ENCODE measurements at places on chromosomes 12 and 14.
A peak's percentile ranks its signal among the peaks of the same experiment; 100 is the strongest.

DNA sequence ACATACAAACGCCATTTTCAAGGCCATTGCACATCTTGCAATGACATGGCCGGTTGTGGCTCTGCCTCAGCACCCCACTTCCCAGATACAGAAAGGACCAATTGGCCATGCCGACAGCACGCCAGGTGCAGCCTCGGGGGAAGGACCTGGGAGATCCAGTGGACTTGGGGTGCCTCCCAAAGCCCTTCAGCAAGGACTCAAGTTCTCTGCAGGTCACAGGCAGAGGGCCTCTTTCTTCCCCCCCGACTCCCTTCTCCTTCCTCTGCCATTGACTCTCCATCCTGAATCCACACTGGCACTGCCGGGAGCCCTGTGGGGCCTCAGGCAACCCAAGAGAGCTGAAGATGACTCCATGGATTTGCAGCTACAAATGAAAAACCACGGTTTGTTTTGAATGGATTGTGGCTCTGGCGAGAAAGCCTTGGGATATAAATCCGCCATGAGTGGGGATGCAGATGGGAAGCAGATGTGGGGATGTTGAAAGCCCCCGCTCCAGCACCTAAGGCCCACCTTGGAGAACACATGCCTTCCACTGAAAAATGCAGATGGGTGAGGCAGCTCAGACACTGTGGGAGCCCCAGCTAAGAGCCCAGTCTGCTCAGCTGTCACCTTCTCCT, 35.1 kb upstream of the LTBP2 start:
- DNase-seq = no peak

- no peak for DNase-seq
Measured at GRCh38 chr12:45338272-45338671, 122.4 kb downstream of the ANO6 start.

DNA sequence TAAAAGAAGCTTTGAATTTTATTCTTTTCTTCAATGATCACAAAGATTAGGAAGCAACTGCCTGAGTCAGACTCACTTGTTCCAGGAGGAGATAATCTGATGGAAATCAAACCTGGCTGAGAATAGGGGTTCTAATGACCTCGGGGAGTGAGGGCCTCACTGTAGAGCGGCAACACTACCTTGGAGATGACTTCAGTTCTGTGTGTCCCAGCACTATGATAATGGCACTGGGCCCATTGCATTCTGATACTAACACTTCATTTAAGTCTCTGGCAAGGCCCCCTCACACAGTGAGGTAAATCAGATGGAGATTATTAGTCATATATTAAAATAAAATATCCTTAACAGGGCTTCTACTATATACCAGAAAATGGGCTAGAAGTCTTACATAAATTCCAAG, 233.3 kb upstream of the EGLN3 start:
- DNase-seq = no peak

GRCh38 chr12:32034045-32034444, 72.6 kb upstream of the BICD1 start:
- no peak for DNase-seq

DNA sequence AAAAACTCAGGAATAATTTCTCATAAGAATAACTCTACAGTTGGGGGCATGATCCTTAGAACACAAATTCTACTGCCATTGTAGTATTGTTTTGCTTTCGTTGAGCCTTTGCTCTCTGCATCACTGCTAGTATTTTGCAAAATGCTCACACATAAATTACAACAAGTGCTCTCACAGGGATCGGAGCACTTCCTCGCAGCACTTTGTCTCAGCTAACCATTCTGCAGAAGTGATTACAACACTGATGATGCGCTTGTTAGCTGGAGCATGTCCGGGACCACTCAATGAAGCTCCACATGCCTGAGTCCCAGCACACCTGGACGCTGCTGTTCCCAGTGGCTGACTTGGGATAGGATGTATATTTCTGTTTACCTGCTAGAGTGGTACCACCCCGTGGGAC, 31.6 kb downstream of the MOAP1 start:
- DNase-seq = no peak

DNA sequence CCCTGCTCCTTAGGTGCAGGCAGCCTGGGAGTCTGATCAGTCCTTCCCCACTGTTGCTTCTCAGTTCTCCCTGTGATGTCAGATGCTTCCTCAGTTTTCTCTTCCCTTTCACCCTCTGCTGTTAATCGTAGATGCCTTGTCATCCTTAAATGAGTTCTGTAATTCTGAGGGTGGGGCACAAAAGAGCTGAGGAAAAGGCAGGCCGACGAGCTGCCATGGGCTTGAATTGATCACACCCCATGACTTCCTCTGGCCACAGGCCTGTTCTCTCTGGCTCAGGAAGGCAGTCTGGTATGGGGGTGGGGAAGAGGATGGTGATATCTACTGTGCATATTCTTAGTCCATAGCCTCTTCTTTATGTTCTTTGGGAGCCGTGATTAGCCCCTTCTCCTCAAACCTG, 5.2 kb upstream of the AP1G2 start:
- DNase-seq = no peak

DNA sequence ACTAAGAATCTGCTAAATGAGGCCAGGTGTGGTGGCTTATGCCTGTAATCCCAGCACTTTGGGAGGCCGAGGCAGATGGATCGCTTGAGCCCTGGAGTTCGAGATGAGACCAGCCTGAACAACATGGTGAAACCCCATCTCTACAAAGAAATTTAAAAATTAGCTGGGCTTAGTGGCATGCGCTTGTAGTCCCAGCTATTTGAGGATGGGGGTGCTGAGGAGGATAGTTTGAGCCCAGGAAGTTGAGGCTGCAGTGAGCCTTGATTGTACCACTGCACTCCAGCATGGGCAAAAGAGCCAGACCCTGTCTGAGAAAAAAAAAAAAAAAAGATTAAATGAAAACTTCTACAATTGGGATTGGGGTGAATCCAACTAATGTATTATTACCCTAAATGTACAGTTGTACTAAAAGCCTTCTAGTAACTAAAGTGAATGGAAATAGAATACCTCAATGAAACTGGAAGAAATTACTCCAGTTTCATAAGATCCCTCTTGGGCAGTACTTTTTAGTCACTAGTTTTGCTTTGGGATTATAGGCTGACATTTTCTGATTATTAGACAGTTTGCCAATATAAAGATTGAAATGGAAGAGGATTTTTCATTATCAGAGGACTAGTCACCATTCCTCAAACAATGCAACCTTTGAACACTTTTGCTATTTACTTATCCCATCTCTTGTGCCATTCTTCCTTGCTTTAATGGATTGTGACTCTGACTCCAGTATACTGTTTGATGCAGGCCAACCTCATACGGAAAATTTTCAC, 14.3 kb downstream of the COCH start:
- DNase-seq = no peak

DNA sequence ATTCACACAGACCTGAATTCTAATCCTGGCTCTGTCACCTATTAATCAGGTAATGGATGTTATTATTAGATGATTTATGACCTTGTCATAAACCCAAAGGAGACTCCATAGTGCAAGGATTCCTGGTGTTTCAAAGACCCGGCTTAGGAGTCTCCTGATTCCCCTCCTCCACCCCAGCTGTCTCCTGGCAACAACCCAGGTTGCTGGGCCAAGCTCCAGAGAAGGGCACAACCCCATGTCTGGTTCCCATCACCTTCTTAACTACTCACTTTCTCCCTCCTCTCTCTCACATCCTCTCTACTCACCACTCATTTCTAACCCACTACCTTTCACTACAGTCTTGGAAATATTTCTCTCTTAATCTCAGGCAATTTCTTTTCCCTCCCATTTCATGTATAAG, 41.6 kb downstream of the RHOJ start:
- DNase-seq = no peak

DNA sequence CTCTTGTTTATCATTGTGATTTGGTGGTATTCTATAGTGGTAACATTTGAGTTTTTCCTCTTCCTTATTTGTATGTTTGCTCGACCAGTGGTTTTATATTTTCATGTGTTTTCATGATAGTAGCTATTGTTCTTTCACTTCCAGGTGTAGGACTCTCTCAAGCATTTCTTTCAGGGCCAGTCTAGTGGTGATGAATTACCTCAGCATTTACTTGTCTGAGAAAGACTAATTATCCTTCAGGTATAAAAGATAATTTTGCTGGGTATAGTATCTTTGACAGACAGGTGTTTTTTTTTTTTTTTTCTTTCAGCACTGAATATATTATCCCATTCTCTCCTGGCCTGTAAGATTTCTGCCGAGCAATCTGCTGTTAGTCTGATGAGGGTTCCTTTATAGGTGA, 35.0 kb upstream of the CCND2 start:
- DNase-seq = no peak

DNA sequence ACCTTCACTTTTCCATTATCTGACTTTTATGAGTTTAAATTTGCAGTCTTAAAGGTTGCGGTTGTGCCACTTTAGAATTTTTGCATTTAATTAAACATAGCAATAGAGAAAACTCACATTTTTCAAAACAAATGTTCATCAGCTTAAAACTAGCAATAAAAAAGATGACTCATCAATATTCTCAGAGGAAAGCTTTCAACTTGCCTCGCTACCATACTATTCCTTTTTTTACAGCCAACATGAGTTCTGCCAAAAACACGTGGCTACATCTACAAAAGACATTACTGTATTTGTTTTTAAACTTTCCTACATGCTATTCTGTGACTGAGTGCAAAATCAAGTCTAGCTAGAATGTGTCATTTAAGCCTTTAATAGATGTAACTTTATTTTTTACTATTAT, 497.1 kb downstream of the RPS29 start:
- DNase-seq = no peak

GRCh38 chr12:3035171-3035570, 42.0 kb upstream of the TSPAN9 start:
- no peak for DNase-seq

- DNase-seq = no peak
Measured at GRCh38 chr14:69378274-69378673, 19.8 kb downstream of the ERH start.

GRCh38 chr14:70027785-70028428, 148.7 kb downstream of the SMOC1 start:
- peak; percentile 3 for DNase-seq

GRCh38 chr12:57001448-57001906, 4.9 kb downstream of the ZBTB39 start:
- no peak for DNase-seq

DNA sequence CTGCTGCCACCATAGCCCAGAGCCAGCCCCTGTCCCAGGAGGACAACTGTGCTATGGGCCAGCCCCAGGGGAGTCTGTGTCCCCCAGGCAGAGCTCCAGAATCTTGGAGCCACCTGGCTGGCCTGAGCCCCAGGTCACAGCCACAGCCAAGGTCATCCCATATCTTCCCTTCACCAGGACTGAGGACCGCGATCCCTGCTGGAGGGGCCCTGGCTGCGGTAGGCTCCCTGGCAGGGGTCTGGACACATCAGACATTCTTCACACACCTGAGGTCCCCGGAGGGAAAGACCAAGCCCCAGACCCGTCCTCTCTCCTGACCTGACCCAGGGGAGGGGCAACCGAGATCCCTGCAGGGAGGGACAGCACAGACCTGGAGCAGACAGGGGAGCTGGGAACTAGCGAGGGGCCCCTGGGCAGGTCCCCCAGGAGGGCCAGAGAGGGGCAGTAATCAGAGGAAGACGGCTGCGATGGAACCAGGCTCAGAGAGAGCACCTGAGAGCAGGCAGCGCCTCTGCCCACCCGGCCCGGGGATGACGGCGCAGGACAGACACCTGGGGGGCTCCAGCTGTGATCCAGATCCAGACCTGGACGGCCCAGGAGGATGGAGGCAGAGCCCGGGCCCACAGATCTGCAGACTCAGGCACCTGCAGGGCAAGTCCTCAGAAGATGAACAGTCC, 103.2 kb upstream of the EIF5 start:
- DNase-seq = no peak

DNA sequence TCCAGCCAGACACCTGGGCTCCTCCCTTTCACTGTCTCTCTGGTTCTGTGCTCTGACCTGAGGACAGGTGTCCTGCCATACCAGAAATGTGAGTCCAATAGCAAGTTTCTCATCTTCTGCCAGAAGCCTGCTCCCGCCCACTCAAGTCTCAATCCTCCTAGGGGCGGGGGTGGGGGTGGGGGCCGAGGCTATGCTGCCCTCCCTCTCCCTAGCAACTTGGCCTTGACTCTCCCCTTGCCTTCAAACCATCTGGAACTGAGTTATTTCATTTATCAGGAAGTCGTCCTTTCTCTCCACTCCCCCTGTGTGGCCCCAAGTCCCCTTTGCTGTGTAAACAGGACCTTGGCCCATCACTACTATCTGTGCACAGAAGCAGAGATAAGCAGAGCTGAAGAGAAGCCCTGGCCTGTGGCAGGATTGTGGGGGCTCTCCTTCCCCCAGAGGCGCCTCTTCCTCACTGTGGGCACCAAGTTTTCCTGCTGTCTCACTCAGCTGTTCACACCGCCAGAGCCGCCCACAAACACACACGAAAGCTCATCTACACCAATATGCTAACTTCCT, 117.1 kb downstream of the DPF3 start:
- DNase-seq = no peak

- DNase-seq = no peak
Measured at GRCh38 chr14:95645389-95645996, 40.7 kb upstream of the TCL1B start.

DNA sequence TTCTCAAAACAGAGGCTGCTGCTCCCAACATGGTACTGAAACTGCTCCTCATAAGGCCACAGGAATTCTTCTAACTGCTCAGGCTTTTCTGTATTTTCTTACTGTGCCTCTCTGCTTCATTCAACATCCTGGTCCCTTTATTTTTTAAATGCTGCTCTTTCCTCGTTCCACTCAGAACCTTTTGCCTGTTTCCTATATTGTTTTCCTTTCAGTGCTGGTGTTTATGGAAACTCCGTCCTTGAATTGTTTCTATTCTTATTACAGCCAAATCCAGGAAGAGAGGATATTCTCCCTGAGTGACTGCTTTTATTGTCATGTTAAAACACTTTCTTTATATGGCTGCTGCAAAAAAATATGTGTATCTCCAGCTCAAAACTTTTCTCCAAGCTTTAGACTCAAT, 173.0 kb upstream of the E2F7 start:
- no peak for DNase-seq

DNA sequence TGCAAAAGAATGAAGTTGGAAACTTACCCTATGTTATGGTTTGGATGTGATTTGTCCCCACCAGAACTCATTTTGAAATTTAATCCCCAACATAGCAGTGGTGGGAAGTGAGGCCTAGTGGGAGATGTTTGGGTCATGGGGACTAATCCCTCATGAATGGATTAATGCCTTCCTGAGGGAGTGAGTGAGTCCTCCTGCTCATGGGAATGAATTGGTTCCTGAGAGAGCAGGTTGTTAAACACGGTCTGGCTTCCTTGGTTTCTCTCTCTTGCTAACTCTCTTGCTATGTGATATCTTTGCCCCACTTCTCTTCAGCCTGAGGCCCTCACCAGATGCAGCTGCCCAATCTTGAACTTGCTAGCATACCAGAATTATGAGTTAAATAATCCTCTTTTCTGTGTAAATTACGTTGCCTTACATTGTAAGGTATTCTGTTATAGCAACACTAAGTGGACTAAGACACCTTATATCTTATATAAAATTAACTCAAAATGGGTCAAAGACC, 22.2 kb upstream of the CCDC91 start:
- no peak for DNase-seq

DNA sequence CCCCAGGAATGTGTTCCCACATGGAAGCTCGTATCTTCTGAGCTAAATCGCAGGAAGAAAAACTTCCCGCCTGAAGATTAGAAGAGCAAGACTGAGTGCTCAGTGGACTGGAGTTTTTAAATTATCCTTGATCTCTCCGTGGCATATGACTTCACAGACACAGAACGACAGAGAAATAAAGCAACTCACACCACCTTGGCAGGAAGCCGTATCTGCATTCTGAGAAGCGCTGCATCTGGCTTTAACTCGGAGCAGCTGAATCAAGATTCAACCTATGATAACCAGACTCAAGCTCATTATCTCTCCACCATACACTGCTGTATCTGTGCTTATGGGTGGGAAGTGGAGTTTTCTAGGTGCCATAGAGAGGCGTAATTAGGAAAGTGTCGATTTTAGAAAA, 1482.7 kb downstream of the AACS start:
- DNase-seq = no peak

Measured in GM04504 (cell line).